Activated CD8-positive, alpha-beta memory T cell treated with anti-CD3 and anti-CD28 coated beads, Interleukin-2, amount 50 U/mL, for 4 hours (primary cell): ENCODE measurements at places on chromosomes 16 and 17.

DNA sequence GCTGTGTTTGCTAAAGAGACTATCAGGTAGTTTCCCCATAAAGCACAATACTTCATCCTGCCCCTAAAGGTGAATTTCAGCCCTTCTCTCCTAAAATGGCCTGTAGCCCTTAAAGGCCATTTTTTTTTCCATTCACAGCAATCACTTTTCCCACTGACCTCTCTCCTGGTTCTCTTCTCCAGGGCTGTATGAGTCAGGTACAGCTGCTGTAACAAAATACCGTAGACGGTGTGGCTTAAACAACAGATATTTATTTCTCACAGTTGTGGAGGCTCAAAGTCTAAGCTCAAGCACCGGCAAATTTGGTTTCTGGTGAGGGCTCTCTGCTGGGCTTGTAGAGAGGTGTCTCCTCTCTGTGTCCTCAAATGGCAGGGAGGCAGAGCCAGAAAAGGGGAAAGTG is 44.7 kb downstream of the ZNF18 start:
- no peak for DNase-seq

DNA sequence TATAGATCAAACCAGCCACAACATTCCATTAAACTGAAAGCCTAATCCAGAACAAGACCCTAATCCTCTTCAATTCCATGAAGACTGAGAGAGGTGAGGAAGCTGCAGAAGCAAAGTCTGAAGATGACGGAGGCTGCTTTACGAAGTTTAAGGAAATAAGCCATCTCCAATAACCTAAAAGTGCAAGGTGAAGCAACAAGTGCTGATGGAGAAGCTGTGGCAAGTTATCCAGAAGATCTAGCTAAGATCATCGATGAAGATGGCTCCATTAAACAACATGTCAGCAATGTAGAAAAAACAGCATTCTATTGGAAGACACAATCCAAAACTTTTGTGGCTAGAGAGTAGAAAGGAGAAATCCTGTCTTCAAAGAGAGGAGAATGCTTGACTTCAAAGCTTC is 69.6 kb downstream of the KANSL1 start:
- no peak for DNase-seq

GRCh38 chr17:44324092-44324570 is 492 bp downstream of the SLC25A39 start:
- no peak for DNase-seq

- no peak for DNase-seq
Measured at GRCh38 chr16:80285104-80285503, 255.7 kb upstream of the DYNLRB2 start.

- no peak for DNase-seq
Measured at GRCh38 chr17:75064867-75065561, 18.0 kb downstream of the KCTD2 start.

GRCh38 chr17:811051-811784 is 29.1 kb downstream of the MRM3 start:
- DNase-seq = no peak

GRCh38 chr17:72141336-72141735 is 20.5 kb downstream of the SOX9 start:
- DNase-seq = no peak

DNA sequence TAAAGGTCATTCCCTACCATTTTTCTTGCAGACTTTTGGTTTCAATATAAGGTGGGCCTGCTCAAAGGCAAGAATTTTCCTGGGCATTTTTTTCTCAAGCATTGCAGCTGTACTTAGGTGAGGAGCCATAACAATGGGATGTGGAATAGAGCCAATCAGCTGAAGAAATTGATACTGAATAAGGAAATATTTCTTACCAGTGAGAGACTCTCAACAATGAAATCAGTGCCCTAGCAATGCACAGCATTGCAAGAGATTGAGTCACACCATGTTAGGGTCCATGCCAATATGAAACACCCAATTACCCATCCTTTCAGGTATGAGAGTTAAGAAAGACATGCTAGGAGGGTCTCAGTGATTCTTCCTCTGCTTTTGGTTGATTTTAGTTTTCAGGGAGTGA is 237.6 kb downstream of the SOX9 start:
- no peak for DNase-seq

GRCh38 chr17:6446516-6447100 is 2.4 kb downstream of the PIMREG start:
- DNase-seq = no peak

DNA sequence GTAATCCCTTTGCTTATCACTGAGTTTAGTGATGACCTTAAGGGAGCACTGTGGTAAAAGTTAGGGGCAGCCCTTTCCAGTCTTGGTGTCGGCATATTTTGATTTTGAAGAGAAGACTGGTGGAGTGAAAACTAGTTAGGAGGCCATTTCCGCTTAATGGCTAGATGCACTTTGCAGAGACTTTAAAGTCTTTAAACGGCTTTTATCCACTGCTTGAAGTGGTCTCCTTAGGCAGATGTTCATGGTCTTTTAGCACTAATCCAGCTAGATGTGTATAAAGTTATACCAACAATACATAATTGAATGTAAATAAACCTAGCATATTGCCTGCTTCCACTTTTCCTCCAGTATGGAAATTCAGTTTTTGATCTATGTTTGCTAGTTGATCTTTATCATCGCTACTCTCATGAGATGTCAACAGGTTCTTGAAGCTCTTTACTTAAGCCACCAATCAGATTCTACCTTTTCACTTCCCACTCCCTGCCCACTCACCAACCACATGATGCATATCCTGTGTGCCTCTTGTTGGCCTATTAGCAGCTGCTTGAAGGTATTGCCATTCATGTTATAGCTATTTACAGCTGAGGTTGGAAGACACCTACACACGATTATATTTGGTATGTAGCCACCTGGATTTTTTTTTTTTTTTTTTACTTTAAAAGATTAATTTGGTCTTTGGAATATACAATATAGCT is 132.0 kb downstream of the NLK start:
- peak; percentile 24 for DNase-seq

- DNase-seq = no peak
Measured at GRCh38 chr16:11250091-11250785, 5.8 kb downstream of the SOCS1 start.

GRCh38 chr17:73386561-73386960 is 74.8 kb upstream of the CDC42EP4 start:
- DNase-seq = no peak

GRCh38 chr16:3643095-3643730 is 11.3 kb upstream of the DNASE1 start:
- DNase-seq = no peak

DNA sequence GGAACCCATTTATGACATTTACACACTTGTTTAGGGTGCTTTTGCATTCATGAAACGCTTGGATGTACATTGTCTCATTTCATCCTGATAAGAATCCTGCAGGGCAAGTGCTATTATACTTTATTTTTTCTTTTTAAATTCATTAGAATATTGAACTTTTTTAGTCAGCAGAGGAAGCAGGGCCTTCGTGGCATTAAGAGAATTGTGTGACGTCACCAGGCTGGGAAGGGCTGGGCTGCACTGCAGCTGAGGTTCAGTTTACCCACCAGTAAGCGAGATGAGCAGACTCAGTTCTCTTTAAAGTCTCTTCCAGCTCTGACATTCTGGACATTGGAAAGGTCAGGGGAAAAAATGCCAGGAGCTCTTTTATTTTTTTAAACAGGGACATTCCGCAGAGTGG is 159.0 kb downstream of the MRM1 start:
- DNase-seq = no peak

- no peak for DNase-seq
Measured at GRCh38 chr16:28003923-28004322, 59.6 kb downstream of the GSG1L start.

DNA sequence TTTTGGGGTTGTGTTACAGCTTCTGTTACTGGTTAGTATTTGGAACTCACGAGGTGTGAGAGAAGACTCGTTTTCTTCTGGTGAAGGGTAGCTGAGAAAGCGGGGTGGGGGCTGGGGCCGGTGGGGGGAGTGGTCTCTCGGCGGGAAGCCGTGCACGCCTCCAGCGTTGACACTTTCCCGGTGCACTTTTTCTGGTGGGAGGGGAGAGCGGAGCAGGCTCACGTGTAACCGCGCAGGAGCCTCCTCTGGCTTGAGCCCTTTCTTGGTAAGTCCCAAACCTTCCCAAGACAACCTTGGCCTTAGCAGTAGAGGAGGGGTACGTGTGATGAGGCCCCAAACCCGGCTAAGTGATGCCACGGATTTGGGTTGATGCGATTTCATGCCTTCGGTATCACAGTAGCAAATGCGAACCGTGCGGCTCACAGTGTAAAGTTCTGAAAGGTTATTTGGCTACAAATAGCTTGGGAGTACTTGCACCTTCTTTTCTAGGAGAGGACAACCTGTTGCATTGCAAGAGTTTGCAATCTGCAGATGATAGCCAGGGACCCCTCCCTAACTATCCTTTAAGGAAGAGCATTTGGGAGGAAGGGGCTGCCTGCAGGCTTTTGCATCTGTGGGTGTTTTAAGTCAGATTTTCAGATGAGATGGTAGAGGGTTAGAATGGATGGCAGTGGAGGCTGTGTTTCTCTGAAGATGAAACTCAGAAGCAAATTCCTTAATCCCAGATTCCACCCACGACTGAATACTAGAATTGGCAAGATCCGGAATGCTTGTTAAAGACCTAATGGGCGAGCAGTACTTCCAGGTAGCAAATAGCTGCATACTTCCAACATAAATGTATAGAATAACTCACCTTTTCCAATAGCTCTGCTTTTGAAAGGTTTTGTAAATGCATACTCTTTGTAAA is 1.5 kb downstream of the HLF start:
- DNase-seq = no peak

- DNase-seq = peak; percentile 26
Measured at GRCh38 chr17:59154292-59154720, 680 bp downstream of the SKA2 start.

DNA sequence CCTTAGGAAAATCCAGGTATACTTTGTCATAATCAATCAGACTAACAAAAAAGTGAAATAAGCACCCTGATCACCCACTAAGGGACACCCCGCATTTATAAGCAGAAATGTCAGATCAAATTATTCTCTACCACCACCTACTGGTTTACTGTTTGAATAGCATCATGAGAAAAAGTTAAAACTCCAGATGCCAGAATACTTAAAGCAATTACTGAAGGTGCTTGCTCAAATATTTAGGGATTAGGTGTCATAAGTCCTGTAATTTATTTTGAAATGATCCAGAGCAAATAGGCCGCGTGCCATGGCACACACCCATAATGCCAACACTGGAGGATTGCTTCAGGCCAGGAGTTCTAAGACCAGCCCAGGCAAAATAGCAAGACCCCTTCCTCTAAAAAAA is 2.3 kb downstream of the TOP2A start:
- DNase-seq = no peak

GRCh38 chr16:77780378-77780837 is 8.0 kb upstream of the VAT1L start:
- DNase-seq = no peak

DNA sequence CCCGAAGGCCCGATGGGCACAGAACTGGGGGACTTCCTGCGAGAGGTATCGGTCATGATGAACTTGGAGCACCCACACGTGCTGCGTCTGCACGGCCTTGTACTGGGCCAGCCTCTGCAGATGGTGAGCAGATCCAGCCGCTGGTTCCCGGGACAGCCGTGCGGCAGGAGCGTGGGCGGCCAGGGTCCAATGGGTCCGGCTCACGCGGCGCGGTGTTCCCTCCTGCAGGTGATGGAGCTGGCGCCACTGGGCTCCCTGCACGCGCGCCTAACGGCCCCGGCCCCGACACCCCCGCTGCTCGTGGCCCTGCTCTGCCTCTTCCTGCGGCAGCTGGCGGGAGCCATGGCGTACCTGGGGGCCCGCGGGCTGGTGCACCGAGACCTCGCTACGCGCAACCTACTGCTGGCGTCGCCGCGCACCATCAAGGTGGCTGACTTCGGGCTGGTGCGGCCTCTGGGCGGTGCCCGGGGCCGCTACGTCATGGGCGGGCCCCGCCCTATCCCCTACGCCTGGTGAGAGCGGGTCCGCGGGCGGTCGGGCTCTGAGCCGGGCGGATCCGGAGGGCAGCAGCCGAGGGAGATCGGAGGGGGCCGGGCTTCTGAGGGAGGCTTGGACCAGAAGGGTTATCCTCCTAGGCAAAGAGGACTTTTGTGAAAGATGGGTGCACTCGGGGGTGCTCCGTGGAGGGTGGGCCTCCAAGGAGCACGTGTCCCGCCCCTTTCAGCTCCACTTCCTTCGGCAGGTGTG is 3.0 kb downstream of the TNK1 start:
- DNase-seq = peak; percentile 80

DNA sequence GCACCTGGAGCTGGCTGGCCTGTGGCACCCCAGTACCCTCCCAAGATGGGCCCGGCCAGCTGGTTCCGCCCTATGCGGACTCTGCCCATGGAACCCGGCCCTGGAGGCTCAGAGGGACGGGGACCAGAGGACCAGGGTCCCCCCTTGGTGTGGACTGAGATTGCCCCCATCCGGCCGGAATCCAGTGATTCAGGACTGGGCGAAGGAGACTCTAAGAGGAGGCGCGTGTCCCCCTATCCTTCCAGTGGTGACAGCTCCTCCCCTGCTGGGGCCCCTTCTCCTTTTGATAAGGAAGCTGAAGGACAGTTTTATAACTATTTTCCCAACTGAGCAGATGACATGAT is 12.0 kb downstream of the TBX21 start:
- no peak for DNase-seq

DNA sequence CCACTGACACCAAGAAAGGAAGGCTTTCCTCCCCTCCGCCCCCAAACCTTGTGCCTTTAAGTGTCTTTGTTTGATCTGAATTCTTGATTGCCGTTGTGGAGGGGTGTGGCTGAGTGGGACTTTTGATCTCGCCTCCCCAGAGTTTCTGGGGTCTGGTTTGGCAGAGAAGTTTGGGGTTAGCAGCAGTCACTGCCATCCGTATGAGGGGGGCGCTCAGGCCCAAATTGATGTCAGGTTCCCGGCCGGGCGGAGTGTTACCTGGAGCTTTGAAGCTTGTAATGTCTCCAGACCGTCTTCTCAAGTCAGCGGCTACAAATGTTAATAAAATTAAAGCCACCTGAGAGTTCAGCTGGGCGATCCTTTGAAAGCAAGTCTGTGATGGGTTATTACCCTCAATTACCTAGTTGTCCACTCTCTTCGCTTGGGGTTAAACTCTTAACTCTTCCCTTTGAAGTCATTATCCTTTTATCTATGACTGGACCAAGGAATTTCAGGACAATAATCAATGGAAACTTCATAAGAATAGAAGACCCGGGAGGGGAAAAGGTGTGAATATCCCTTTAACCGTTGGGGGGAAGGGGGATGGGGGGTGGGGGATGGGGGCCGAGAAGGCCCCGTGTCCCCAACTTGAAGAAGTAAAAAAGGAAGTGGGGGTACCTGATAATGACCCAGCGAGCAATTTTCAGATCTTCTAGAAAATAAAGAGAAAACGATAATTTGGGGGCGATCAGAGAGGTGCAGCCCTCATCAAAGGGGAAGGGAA is 31.8 kb upstream of the AXIN2 start:
- DNase-seq = peak; percentile 21

- DNase-seq = no peak
Measured at GRCh38 chr17:34370376-34370996, 7.5 kb upstream of the CCL1 start.

- DNase-seq = no peak
Measured at GRCh38 chr17:37725601-37726146, 19.2 kb downstream of the HNF1B start.

DNA sequence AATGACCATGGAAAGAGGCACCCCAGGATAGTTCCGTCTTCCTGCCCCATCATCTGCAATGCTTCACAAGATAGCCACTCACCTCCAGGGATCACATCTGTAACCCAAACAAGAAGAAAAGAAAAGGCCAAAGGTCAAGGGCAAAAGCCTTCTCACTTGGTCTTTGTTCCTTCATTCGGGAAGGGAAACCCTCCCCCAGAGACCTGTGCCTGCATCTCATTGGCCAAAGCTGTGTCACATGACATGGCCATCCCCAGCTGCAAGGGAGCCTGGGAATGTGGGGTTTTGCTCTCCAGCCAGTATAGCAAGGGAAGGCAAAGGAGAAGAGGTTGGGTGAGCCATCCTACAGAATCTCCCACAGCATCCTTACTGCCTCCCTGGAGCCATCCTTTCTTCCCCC is 47.9 kb downstream of the NOL11 start:
- DNase-seq = no peak
